Stimulated activated CD4-positive, alpha-beta T cell treated with anti-CD3 and anti-CD28 coated beads, TNF-alpha, amount 100 ng/mL, for 24 hours (primary cell): ENCODE measurements at places on chromosomes 1 and 21.

- DNase-seq = no peak
Observed at GRCh38 chr1:204320382-204320804, 39.3 kb downstream of the PLEKHA6 start.

- DNase-seq = no peak
Observed at GRCh38 chr1:86176226-86176625, 19.7 kb upstream of the COL24A1 start.

- no peak for DNase-seq
Observed at GRCh38 chr1:63713627-63714481, 60.0 kb upstream of the ROR1 start.

- no peak for DNase-seq
Observed at GRCh38 chr1:217140041-217140901, 417.0 kb upstream of the ESRRG start.

DNA sequence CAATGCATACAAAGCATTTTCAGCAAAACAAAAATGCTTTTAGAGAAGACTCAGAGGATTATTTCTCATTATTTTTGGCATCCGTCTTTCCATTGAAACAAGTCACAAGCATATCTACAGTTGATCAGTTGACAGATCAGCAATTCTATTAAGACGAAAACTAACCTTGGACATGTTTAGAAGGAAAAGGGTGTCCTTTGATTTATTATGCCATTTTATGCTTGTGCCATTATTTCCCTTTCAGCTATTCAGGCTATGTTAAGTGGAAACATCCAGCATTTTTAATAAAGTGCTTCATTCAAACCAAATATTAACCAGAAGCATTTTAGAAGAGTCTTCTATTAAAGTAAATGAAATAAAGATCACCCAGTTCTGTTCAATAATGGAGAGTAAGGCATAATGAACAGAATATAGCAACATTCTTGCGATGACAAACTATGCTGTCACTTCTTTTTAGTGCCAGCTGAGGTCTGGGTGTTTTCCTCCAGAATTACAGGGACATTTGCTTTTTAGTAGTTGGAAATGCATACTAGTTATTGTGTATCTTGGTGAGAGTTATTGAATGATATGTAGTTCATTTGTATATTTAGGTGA, 481.4 kb downstream of the PLA2G4A start:
- no peak for DNase-seq

DNA sequence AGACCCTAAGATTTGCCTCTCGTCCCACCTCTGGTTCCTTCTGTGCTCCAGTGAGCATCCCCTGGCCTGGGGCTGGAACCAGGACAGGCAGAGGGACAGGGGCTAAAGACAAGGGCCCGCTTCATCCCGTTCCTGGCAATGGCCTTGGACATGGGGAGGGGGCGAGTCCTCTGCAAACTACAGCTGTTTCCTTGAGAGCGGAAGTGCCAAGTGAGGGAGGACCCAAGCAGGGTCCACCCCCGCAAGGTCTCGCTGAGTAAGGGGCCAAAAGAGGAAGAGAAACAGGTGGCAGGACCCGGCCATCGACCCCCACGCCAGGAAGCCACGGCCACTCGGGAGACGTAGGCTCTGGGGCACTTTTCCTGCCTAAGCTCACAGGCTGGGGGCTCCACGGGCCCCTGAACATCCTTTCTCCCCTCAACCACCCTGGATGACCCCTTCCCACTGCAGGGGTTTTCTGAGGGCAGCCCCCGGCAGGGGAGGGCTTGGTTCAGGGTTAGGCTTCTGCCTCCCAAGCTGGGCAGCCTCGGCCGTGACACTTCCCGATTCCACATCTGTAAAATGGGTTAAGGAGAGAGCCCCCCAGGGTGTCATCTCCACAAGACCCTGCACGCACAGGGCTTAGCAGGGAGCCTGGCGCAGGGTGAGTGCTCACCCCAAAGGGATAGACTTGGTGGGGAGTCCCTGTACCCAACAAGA, 17.9 kb upstream of the PLEKHG5 start:
- no peak for DNase-seq

DNA sequence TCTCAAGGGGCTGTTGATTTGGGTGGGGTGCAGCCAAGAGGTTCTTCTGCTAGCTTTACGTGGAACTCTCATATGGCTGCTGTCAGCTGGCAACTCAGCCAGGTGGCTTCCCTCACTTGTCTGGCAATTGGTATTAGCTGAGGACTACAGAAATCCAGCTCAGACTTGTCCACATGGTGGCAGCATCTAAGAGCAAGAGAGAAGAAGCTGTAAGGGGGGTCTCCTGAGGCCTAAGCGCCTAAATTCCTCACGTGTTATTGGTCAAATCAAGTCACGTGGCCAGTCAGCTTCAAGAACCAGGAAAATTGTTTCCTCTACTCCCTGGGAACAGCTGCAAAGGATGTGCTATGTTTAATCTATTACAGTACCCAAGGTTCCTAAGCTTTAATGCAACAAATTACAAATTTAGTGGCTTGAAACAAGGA, 4.2 kb upstream of the DYRK3 start:
- DNase-seq = no peak

GRCh38 chr1:186854102-186854501, 25.4 kb downstream of the PLA2G4A start:
- DNase-seq = no peak

DNA sequence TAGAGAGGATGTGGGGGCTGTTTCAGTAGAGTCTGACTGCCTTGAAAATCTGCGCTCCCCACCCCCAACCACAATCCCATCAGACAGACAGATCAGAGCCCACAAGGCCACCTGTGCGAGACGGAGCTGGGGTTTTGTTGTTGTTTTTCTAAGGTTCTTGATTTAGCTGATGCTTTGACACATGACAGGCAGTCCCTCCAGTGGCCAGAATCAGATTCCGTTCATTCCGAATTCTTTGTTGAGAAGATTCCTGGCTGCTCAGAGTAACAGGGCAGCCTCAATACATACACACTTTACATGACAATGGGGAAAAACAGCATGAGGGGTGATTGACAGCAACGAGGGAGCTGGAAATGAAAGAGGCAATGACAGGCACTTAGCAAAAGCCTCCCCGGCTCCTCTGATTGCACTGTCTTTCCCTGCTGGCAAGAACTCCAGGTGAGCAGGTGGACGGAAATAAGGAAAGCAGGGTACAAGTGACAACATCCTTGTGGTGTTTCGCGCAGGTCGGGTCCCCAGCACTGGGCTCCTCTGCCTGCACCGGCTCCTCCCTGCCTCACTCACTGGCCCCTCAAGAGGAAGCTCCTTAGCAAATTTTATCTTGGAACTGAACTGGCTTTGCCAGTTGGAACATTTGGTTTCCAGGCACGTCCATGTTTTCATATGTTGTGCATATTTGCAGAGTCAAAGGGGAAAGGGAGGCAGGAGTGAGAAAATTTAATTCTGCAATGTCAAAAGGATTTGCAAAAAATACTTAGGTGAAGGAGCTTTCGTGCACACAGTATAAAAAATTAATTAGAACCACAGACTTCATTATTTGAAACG, 148.7 kb downstream of the PGBD5 start:
- DNase-seq = no peak

DNA sequence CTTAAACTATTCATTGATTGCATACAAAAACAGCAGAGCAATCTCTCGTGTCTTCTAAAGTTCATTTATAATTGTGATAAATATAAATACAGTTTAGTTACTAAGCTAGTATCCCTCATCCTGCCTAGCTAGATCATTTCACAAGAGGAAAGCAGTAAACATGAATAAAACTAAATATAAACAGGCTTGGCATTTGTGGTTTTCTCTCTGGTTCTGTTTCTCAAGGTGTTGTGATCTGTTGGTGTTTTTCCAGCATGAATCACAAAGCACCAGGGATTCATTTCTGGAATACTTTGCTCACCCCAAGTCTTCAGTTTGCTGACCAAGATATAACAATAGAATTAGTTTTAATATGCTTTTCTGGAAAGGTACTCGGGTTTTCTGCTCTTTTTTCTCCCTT, 32.7 kb upstream of the GLIS1 start:
- DNase-seq = no peak

- no peak for DNase-seq
Observed at GRCh38 chr1:163758977-163759670, 437.4 kb downstream of the NUF2 start.

DNA sequence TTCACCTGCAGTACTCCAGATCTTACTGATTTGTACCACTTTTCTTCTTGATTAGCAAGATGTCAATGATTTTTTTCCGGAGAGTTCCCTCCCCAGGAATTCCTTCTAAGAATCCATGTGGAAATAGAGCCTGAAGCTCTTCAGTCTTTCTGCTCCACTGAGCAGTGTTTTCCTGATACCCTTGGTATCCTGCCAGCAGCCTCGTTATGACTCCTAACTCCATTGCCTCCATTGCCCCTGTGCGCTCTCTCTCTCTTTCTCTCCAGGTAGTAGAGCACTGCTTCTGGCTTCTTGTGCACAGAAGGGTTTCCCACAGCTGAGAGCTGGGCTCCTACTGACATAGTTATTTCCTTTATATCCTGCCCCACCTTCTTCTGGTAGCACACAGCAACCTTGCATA, 12.2 kb downstream of the UBE2U start:
- DNase-seq = no peak

DNA sequence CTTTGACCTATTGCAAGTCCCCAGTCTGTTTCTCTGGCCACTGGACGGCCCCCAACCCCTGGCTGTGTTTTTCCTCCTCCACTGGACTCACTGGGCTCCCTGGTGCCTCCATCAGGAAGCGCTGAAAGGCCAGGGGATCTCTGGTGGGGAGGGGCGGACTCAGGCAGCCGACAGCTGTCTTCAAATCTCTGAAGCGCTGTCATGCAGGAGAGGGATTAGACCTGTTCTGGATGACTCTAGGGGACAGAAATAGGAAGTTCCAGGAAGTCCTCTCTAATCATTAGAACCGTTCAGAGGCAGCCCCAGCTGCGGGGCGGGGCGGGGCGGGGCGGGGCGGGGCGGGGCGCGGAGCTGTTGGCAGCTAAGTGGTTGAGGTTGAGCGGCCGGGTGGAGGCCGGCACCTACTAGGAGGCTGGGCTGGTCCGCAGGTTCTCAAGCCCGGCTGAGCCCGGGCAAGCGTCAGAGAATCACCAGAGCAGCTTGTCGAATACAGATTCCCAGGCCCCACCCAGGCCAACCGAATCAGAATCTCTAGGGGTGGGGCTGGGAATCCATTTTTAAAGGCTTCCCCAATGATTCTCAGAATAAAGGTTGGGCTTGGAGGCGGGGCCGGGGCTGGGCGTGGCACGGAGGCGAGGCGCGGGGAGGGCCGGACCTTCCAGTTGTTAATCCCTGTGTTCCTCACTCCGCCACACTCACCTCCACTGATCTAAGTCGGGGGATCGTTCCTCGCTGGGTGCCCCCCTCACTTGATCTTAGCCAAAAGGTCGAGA, 11.4 kb upstream of the PHLDA3 start:
- DNase-seq = peak; percentile 40

DNA sequence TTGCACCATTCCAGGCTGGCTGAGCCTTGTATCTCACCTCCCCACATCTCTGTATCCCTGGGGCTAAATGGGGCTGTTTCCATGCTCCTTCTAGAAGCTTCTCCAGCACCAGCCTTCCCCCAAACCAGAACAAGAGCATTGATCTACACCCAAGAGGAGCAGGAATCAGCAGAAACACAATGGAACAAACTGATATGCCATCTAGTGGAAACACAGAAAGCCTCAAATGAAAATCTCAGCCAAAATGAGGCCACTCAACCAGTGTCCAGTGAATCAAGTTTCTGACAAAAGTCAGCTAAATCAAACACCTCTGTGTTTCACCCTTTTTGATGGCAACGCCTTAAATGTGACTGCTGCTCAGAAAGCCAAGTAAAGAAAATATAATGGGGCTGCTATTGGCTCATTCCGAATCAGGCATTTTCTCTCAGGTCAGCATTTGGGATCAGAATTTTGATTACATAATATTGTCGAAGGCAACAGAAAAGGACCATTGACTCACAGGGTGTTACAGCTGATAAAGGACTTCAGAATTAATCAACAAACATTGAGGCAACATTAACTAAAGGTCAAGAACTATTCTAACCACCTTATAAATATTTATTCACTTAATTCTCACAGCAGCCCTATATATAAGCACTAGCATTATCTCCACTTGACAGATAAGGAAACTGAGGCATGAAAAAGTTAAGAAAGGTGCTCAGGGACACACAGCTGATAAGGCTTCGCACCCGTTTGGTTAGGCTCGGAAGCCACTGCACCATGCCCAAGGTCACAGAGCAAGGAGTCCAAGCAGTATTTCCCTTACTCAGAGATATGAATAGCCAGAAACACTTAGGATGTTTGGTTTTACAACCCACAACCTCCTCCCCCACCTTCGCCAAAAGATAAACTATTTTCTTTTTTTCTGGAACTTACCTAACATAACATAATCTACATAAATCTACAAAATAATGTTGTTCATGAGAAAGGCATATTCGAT, 85.8 kb upstream of the KCNJ15 start:
- DNase-seq = no peak

- DNase-seq = no peak
Observed at GRCh38 chr1:96843601-96844000, 122.0 kb downstream of the PTBP2 start.

DNA sequence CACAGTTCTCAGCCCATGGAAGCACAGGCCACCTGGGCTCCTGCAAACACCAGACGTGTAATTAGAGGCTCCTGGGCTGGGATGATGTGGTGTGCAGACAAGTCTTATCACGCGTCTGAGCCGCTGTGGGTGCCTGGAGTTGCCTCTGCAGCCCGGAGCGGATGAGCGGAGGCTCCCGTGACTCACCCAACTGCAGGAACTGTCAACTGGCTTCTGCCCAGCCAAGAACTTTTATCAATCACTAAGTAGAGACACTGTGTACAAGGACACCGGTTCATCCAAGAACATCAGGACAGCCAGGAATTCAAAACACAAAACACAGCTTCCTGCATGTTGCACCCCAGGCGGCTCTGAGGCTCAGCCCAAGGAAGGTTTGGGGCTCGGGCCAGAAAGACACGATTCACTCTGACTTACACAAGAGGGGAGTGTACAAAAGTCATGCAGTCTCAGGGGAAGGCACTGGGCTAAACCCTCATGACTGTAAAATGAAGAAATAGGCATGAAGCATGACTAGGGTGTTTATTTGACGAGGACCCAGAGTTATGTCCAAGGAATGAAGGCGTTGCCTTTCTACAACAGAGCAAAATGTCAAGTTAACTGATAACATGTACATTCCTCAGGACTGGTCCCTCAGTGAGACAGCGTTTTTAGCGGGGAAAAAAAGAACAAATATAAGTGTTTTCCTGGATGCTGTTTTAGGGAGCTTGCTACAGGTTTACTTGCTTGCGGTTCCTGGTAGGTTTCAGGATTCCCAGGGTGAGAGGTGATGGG, 21.1 kb downstream of the ERRFI1 start:
- no peak for DNase-seq

- no peak for DNase-seq
Observed at GRCh38 chr1:244212797-244213475, 161.9 kb downstream of the ZBTB18 start.

DNA sequence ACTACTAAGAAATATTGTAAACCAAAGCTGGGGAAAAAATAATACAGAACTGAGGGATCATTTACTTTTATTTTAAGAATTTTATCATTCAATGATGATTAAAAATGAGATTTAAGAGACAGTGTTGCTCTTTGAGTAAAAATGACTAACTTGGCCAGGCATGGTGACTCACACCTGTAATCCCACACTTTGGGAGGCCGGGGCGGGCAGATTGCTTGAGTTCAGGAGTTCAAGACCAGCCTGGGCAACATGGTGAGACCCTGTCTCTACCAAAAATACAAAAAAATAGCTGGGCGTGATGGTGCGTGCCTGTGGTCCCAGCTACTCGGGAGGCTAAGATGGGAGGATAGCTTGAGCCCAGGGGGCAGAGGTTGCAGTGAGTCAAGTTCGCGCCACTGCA, 21.8 kb upstream of the PLEKHO1 start:
- DNase-seq = peak; percentile 56
